ENCODE measurements at places on chromosomes 7 and 10.

DNA sequence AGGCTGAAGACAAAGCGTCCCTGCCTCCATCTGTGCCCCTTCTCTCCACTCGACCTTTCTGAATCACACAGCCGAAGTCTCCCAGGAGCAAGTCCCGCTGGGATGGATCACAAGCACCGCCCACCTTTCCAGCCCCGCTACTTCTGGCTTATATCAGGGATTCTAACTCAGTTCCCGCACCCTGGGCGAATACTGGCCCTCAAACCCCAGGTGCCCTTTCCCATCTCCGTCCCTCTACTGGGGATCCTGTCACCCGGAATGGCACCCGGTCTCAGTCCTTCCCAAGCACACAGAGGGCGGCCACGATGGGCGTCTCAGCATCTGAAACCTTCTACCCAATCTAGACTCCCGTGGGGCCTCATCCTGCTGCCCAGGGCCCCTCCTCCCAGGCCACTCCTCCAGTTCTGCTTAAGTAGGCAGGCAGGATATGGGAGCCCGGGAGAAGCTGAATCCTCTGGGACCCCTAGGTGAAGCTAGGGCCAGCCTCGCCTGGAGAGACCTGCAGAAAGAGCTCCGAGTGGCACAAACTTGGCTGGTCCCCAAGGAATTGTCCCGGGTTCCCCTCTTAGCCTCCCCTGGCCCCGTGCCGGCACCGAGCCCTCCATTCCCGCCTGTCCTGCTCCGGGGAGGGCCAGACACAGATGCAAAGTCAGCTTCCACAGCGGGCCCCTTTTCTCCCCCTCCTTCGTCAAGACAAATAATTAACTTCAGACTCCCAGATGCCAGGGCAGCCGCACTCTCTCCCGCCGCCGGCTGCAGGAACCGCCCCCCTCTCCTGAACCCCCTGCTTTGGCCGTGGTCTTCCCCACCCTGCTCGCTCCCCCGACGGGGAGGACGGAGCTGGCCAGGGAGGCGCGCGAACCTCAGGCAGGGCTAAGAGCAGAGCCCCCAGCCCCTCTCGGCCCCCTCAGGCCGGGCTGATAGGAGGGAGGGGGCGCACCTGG, 612 bp downstream of the KCP start:
- no peak for DNase-seq

GRCh38 chr10:120336911-120337540, 120.0 kb upstream of the PLPP4 start:
- peak; percentile 56 for DNase-seq

GRCh38 chr10:125260260-125260659, 99.9 kb upstream of the CTBP2 start:
- DNase-seq: no peak

DNA sequence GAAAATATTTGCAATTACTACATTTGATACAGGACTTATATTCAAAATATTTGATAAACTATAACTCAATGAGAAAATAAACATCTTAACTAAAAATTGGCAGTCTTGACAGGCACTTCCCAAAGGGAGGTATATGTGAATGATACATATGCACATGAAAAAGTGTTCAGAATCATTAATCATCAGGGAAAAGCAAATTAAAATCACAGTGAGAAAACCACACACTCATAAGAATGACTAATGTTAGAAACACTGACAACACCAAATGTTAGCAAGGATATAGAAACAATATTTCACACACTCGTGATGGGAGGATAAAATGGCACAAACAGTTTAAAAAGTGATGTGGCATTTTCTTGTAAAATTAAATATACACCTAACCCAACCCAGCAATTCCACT, 4.1 kb upstream of the VPS26A start:
- DNase-seq: no peak

DNA sequence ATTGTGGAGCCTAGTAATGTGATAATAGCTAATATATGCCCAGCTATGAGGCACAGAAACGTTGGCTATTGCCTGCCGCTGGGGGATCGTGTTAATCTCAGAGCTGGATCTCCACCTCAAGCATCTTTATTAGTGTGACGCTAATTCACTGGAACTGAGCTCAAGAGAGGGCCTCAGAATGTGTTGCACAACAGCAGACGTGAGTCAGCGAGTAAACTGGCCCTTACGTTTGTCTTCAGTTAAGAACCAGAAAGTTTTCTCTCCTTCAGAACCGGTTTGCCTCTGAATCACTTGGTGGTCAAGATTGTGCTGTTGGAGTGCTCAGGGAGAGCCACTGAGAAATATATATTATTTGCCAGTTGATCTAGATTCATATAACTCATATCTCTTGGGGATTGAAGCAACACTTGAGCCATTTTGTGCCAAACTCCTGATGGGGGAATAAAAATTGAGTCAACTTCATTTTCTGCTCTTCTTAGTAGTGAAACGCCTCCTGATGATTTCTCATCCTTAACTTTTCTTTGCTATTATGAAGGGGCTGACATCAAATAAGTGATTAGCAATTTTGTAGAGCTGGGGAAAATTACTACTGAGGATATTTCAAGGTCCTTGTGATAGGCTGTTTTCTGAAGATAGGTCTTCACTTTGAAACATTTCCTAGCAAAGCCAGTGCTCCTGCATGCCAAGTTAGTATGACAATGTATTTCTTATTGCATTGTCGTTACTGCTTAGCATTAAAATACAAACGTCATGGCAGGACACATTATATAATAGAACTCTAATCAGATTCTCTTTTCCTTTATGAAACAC, 22.3 kb downstream of the BZW2 start:
- no peak for DNase-seq

DNA sequence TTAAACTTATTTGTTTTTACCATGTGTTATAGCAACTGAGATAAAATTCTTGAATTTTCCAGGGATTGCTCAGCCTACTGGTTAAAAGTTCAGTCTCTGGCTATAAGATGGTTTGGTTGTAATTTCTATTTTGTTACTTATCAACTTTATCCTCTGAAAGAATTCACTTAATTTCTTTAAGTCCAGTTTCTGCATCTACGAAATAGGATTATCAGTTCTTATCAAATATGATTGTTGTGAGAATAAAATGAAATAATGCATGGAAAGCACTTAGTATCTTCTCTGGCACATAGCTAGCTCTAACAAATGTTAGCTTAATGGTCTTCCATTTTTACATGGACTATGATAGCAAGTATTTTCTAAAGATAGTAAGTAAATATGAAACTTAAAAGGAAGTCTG, 53.3 kb downstream of the SEMA3D start:
- no peak for DNase-seq

- DNase-seq: no peak
Measured at GRCh38 chr10:86635402-86635801, 18.9 kb upstream of the OPN4 start.

DNA sequence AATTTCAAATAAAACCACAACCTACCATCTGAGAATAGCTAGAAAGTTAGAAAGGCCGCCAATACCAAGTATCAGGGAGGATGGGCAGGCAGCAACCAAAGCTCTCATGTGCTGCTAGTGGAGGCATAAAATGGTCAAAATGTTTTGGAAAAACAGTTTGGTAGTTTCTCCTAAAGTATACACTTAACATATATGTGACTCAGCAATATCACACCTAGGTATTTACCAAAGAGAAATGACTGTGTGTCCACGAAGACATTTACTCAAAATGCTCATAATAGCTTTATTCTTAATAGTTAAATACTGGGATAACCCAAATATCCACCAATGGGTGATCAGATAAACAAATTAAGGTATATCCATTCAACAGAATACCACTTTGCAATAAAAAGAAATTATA, 14.3 kb downstream of the RHEB start:
- no peak for DNase-seq

GRCh38 chr7:107530751-107531150, 33.0 kb downstream of the COG5 start:
- no peak for DNase-seq

- DNase-seq: no peak
Measured at GRCh38 chr7:26705567-26705966, 158.8 kb downstream of the SKAP2 start.

DNA sequence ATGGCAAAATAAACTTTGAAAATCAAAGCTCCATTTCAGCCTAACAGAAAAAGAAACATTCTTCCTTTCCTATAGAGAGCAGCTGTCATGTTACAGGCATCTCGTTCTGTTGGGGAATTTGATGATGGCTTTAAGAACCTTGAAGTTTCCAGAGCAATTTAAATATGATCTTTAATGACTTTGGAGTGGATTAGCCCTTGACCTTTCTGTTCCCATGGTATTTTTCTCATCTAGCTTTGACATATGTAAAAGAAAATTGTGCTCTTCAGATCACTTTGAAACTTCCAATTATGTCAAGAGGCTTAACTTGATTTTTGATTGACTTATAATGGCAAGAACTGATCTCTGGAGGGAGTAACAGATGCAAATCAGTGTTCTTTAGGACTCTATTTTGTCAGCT, 157.6 kb upstream of the SEMA3E start:
- no peak for DNase-seq

DNA sequence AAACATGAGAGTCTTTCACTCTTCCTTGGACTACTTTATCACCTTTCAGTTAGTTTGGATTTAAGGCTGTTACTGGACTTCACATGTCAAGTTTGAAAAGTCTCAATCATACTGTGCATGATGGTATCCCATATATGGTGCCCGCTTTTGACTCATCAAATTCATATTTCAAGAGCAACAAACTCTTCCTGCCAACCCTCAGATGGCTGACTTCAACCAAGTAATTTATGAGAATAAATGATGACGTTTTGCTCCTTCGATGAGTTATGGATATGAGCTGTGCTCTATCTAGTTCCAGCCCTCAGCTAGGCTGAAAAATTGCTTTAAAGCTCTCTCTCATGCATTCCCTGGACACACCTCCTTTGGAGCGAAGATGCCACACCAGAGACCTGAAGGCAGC, 110.3 kb upstream of the RSU1 start:
- no peak for DNase-seq

DNA sequence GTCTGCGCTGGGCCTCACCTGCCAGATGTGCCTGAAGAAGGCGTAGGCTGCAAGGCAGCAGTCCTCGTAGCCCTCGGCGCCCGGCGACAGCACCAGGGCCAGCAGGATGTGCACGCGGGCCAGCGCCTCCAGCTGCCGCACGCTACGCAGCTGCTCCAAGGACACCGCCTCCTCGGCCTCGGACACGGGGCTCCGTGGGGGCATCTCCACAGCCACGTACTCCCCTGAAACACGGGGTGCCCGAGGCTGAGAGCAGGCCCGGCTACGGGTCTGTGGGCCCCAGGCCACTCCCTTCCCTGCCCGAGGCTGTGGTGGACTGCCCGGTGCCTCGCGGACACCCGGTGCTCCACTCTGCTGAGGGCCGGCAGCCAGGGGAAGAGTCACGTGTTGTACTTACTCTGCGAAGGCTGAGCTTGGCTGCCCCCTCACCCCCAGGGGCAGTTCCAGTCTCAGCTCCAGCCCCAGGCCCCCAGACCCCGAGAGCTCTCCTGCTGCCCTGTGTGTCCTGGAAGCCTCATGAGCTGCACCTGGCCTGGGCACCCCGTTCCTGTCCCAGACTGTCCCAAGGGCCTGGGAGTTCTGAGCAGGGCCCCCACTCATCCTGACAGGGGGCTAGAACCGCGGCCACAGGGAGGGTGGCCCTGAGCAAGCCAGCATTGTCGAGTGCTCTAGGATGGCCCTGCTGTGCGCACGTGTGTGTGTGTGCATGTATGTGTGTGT, 62.8 kb downstream of the CFAP46 start:
- no peak for DNase-seq

DNA sequence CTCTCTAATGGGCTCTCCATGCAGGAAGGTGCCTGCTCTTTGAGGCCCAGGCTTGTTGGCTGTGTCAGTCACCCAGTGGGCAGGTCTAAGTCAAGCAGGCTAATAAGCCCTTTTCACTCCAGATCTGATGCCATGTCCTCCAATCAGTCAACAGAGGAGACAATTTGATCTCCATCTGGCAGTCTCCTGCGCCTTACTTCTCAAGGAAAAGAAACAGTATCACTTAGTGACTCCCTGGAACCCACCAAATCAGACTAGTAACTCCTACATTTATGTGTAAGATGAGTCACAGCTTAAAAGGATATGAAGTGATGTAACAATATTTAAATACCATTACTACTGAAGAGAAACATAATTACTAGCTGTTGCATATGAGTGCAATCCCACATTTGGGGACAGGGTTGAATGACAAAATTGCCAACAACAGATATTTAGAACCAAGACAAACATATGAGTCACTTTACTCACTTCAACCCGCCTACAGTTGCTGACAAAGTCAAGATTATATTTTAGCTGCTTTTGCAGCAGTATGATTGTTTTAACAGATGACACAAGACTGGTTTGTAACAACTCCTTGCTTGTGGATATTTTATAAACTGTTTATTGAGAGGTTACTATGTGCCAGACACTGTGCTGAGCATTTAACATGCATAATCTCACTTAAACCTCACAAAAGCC, 72.1 kb downstream of the USP6NL start:
- no peak for DNase-seq

GRCh38 chr7:50782375-50783208, at the start of gene GRB10:
Gene GRB10, minus strand, starts transcription at chr7:50782896. Its CDS starts 50,574 bp downstream, at chr7:50732322.
- DNase-seq: no peak

DNA sequence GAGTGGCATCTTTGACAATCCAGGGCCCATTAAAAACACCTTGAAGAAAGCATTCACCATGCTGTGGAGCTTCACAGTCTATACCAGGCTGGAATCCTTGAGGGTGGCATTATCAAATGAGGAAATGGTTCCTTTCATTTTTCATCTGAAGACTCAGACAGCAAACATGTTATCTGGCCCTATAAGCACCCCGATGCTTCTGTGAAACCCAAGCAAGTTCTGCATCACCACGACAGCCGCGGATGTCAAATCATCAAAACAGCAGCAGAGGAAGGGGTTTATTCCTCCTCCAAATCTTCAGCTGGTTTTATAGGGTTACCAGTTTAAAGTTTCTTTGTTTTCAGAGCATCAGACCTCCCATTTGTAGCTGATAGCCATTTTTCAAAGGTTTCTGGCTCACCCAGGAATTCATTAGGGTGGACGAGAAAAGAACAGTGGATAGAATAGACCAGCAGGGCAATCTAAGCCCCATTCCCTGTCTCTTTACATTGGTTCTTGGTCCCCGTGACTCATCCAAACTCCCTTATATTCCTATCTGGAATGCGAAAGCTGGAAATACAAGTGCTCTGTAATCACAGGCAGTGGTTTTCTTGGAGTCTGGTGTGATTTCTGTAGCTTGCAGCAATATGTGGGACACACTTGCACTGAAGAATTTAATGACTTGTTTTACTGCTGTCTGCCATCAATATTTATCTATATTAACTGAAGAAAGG, 217.9 kb downstream of the SKAP2 start:
- no peak for DNase-seq
